Fibroblast of pulmonary artery (primary cell): ENCODE measurements at places on chromosomes 1 and 21.
A peak's percentile ranks its signal among the peaks of the same experiment; 100 is the strongest.

DNA sequence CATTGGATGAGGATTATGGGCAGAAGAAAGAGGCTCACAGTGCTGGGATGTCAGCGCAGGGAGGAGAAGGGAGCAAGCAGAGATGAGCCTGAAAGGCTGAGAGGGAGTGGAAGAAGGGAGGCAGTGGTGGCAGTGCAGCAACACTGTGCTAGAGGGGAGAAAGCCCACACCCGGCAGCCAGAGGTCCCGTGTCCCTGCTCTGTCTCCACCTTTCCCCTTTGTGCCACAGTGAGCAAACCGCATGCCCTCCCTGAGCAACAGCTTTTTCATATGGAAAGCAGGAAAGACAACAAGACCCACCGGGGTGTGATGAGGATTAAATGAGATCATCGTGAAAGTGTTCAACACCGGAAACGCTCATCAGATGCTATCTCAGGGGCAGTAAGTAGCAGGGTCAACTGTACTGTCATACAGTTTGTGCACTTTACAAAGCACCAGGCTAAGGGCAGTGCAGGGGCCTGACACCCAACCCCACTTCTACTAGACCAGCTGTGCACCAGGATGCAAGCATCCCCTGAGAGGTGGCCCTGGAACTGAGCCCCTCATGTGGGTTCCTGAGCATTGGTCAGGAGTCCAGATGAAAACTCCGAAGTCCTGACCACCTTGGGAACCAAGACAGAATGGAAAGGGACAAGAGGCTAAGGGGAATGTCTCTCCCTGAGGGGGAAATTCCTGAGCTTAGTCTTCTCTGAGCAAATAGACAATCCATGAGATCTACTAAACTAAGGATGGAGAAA, 9.1 kb downstream of the NHLH1 start:
- no peak for DNase-seq

DNA sequence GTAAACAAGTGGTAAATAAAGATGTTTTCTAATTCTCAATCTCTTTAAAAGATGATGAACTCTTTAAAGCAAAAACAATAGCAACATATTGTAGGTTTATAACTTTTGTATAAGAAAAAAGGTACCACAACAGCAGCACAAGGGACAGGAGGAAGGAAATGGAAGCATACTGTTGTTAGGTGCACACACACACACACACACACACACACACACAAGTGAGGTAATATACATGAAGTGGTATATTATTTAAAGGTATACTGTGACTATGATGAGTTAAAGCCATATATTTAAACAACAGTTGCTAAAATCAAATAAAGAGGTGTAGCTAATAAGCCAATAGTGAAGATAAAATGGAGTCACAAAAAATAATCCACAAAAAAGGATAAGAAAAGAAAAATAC, 20.0 kb downstream of the PPP1R15B start:
- DNase-seq: no peak

DNA sequence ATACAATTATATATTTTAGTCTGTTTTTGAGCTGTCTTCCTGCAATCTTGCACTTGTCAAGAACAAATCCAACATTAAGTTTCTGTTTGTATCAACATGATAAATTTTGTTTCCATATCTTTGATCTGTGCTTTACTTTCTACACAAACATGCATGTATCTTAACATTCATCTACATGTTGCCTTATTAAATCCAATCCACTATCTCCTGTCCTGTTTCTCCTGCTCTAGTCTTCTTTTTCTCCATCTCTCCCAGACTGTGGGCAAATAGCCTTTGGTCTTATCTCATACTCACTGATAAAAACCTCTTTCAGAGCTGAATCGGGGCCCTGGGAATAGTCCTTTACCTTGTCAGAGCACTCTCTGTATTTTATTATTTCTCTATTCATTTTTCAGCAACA, 101.3 kb downstream of the PLPPR4 start:
- DNase-seq: no peak

DNA sequence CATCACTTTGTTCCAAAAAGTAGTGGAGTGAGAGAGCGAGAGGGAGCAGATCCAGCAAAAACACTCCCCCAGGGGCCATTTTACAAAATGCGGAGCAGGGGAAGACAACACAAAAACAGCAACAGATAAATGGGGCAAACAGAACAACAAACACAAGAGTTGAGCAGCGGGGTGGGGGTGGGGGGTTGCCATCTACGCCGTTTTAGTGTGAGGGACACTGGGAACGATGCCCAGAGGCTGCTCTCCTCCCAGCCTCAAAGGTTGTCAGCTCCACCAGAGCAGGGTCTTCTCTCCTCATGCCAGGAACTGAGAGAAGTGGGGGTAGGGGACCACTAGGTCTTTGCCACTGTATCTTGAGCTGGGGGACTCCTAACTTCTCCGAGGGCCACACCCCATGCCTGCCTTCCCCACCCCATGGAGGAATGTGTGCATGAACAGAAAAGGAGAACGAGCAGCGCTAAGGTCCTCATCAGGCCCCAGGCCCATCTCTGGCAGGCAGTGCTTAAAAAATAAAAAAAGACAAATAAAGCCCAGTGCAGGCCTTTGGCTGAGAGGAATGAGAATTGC, 1.3 kb upstream of the PBXIP1 start:
- no peak for DNase-seq

GRCh38 chr21:17602874-17603273, 9.8 kb downstream of the BTG3 start:
- peak; percentile 13 for DNase-seq

GRCh38 chr1:111882986-111883560, 106.4 kb downstream of the KCND3 start:
- no peak for DNase-seq

DNA sequence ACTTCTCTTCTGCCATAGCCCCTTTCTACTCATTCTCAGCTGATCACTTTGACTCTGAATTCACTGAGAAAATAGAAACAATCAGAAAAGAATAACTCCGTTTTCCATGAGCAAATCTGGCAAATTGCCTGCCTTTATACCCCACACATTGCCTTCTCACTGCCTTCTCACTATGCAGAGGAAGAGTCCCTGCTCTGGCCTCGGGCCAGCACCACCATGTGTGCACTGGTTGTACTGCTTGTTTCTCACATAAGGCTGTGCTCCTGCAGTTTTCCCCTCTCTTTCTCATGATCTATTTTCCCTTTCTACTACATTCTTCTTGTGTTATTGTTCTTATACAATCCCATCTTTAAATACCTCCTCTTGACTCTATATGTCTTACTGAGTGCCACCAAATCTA, 2.3 kb upstream of the HMGCS2 start:
- no peak for DNase-seq

- DNase-seq: peak; percentile 46
Measured at GRCh38 chr21:45318556-45319404, 31.1 kb upstream of the POFUT2 start.

- DNase-seq: peak; percentile 53
Measured at GRCh38 chr1:109912873-109913272, 2.2 kb downstream of the CSF1 start.

DNA sequence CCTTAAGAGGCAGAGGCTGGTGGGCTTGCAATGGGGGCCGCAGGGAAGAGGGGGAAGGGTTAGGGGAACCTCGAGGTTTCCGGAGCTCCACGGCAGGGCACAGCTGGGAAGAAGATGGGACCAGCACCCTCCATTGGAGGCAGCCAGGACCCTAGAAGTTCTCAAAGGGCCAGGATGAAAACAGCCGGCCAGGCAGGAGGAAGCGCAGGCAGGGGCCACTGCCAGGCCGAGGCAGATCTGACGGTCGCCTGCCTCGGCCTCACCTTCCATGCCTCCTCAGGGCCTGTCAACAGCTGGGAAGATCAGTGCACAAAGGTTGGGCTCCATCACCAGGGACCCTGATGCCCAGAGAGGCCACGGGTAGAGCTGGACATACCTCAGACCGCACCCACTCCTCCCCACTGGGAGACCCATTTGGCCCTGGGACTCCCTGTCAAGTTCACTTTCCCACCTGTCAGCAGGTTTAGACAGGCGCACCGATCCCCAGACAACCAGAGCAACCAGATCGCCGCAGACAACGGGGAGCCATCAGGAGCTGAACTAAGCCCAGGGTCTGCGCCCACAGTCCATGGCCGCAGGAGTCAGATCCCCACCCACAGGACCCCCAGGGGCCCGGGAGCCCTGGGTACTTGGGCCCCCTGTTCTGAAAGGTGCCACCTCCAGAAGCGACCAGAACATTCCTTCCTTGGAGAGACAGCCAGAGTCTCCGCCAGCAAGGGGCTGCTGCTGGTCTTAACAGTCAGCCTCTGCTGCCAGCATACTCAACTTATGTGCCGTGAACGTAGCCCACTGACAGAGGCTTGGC, 2.2 kb downstream of the SLC19A1 start:
- no peak for DNase-seq

DNA sequence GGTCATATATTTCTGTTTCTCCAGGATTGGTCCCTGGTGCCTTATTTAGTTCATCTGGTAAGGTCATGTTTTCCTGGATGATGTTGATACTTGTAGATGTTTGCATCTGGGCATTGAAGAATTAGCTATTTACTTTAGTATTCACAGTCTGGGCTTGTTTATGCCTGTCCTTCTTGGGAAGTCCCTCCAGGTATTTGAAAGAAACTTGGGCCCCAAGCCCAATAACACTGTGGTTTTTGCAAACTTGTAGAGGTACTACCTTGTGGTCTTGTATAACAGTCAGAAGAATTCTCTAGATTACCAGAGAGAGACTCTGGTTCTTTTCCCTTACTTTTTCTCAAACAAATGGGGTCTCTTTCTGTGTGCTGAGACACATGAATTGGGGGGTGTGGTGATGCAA, 251.4 kb upstream of the B3GALT2 start:
- DNase-seq: no peak

- DNase-seq: peak; percentile 85
Measured at GRCh38 chr1:83942914-83943313, 56.0 kb downstream of the TTLL7 start.

GRCh38 chr1:11670747-11671146, 6.7 kb downstream of the FBXO6 start:
- DNase-seq: no peak

GRCh38 chr1:53390736-53391135, 62.9 kb upstream of the LRP8 start:
- no peak for DNase-seq

GRCh38 chr1:156706657-156707416, 1.5 kb upstream of the CRABP2 start:
- no peak for DNase-seq

DNA sequence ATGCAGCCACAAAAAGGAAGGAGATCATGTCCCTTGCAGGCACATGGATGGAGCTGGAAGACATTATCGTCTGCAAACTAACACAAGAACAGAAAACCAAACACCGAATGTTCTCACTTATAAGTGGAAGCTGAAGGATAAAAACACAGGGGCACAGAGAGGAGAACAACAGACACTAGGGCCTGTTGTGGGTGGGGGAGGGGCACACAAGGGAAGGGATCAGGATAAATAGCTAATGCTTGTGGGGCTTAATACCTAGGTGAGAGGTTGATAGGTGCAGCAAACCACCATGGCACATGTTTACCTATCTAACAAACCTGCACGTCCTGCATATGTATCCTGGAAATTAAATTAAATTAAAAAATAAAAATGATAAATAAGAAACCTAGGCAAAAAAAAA, 969.9 kb downstream of the TTLL7 start:
- DNase-seq: no peak

- peak; percentile 1 for DNase-seq
Measured at GRCh38 chr1:159282118-159282517, 20.0 kb upstream of the FCER1A start.

DNA sequence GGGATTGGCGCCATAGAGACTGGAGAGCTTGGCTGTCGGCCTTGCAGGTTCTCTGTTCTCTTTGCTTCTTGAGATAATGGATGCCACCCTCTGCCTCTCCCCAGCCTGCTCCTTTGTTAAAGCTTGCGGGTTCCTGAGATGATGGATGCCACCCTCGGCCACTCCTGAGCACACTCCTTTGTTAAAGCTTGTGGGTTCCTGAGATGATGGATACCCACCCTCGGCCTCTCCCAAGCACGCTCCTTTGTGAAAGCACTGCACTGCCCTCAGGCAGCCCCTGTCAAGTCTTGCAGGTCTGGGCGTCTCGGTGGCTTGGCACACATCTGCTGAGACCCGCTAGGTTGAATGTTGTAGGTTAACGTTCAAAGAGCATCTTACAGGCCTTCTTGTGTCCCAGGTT, 76.5 kb downstream of the SCCPDH start:
- DNase-seq: no peak

DNA sequence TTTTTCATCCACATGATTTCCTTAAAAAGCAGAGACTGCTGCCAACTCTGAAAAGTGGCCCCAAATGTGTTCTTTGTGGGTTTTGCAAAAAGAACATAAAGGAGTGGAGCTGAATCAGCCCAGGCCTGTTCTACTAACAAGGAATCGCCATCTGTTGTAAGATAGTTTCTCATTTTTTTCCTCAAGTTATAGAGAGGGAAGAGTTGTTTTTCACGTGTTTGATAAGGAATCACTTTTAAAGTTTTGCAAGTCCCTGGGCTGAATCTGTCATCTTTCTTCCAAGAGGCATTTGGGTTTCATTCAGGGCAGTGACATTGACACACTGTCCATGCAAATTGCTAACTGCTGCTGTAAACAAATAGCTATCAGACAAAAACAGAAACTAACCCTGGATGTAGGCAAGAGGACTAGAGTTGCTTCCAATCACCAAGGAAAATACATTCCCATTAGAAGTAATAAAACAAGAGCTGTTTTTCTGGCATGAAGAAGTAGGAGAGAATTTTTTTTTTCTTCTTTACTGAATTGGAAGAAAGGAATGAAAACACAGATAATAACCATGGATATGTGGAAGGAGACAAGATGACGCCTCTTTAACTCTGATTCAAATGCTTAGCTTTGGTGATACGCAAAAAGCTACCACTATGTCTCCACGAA, 58.8 kb upstream of the TBX15 start:
- peak; percentile 74 for DNase-seq

GRCh38 chr1:9892563-9893528, 17.2 kb downstream of the CTNNBIP1 start:
- peak; percentile 59 for DNase-seq

DNA sequence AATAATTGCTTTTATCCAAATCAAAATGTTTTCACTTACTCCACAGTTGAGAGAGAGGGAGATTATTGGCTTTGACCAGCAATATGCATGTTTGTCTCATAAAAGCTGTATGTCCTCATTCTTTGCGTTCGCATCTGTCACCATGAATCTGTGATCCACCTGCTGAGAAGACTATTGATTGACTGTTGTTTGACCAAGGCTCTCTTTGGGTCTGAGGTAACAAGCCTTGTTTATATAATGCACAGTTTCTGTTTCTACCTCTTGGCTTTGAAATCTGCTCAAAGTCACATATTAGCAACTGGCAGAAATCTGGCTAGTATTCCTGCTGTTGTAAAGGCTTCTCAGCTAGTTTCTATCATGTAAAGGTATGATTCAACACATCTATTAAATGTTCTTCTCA, 157.0 kb downstream of the LYPLAL1 start:
- no peak for DNase-seq

DNA sequence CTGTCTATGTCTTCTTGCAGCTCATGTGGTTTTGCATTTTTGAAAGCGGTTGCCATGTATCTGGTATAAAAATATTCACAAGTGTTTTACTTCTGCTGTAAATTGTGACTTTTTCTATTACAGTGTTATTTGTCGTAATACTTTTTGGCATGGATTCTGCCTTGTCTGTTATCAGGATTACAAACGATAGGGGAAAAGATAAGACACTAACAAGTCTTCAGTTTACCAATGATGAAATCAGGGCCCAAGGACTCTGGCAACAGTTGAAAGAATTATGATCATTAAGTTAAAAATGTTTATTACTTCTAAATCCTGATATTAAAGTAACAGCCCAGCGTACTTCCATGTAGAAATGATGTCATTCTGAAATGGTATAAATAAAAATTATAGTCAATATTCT, 298.8 kb downstream of the KIF26B start:
- DNase-seq: no peak

GRCh38 chr1:36657826-36658225, 175.1 kb upstream of the CSF3R start:
- no peak for DNase-seq
